ENCODE measurements at places on chromosomes 2 and 18.

DNA sequence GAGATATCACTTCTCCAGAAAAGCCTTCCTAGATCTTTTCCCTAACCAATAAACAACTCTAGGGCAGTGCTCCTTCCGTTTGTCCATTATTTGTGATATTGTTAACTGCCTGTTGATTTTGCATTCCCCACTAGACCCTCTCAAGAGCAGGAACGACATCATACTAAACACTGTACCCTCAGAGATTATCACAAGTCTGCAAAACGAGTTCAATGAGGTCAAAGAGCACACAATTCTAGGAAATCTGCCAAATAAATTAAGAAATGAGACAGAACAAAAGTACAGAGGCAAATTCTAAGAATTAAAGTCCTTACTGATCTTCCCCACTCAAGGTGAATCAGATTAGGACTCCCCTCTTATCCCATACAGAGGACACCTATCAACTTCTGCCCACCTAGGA is 7.6 kb downstream of the RTTN start:
- peak; percentile 14 for ATAC-seq

- ATAC-seq, result no peak
These were observed 4.6 kb upstream of the SERTAD2 start for GRCh38 chr2:64658269-64658668.

- ATAC-seq, result no peak
These were observed 56.2 kb upstream of the FOSL2 start for GRCh38 chr2:28336264-28336980.

DNA sequence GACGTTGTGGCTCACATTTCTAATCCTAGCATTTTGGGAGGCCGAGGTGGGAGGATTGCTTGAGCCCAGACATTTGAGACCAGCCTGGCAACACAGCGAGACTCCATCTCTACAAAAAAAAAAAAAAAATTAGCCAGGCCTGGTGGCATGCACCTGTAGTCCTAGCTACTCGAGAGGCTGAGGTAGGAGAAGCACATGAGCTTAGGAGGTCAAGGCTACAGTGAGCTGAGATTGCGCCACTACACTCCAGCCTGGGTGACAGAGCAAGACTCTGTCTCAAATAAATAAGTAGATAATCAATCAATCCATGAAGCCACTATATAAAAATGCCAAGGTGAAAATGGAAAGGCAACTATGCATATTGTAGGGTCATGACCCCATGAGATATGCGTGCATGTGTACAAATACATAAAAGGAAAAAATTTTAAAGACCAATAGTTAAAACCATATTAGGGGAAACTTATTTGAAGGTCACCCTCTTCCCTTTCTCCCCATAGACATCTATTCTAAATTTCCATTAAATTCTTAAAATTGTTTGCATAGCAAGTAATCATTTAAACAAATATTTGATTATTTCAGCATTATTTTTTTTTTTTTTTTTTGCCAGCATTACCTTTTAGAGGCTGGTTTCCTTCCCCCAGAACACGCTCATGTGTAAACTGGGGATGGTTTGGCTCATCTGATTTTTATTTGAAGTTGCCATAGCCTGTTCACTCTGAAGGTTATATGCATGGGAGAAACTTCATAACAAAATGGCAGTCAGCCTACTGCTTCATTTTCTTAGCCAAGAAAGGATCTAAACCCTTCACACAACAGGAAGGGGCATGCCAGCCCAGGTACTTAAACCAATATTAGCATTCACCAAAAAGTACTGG is 37.3 kb upstream of the TMEM247 start:
- no peak for ATAC-seq

DNA sequence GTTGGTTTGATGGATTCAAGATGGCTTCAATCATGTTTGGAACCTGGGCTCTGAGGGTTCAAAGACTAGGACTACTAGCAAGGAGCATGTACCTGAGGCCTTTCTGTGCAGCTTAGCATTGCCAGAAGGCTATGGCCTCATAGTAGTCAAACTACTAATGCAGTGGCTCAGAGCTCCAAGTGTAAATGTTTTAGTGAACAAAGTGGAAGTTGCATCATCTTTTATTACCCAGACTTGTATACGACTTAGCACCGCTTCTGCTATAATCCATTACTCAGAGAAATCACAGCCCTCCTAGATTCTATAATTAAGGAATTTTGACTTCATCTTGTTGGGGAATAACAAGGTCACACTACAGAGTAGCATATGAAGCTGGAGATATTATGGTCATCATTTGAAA is 210.5 kb downstream of the ERBB4 start:
- no peak for ATAC-seq

DNA sequence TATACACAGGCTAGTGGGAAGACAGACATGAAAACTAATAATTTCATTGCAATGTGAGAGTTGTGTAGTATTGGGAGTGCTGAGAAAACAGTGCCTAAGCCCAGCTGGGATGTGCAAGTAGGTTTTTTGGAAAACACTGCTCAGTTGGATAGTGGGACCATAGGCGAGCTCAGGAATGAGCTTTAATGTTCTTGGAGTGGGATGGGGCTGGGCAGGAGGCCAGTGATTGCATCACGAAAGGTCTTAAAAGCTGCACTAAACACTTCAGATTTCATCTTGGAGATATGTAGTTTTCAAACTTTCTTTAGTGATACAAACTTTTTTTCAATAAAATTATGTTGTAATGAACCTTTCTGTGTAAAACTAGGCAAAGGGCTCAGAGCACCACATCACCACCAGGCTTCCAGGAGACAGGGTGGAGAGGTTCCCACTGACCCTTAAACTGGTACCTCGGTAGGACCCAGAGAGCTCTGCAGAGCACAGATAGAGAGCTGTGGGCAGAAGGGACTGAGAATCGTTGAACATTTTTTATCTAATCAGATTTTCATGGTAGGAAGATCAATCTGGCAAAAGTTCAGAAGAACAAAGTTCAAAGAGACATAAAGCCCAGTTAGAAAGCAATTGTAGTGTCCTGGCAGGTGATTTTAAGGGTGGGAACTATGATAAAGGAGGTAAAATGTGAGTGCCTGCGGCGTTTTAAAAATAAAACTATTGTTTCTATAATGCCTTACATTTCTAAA is 176.2 kb downstream of the TRABD2A start:
- no peak for ATAC-seq

- ATAC-seq, result no peak
These were observed 99.2 kb upstream of the FAM237A start for GRCh38 chr2:206543073-206543472.

- ATAC-seq, result no peak
These were observed 165.4 kb upstream of the ZFP36L2 start for GRCh38 chr2:43391878-43392215.

GRCh38 chr2:61662990-61663389 is 124.8 kb upstream of the XPO1 start:
- no peak for ATAC-seq

GRCh38 chr18:56481751-56482150 is 156.6 kb downstream of the TXNL1 start:
- ATAC-seq, result no peak

DNA sequence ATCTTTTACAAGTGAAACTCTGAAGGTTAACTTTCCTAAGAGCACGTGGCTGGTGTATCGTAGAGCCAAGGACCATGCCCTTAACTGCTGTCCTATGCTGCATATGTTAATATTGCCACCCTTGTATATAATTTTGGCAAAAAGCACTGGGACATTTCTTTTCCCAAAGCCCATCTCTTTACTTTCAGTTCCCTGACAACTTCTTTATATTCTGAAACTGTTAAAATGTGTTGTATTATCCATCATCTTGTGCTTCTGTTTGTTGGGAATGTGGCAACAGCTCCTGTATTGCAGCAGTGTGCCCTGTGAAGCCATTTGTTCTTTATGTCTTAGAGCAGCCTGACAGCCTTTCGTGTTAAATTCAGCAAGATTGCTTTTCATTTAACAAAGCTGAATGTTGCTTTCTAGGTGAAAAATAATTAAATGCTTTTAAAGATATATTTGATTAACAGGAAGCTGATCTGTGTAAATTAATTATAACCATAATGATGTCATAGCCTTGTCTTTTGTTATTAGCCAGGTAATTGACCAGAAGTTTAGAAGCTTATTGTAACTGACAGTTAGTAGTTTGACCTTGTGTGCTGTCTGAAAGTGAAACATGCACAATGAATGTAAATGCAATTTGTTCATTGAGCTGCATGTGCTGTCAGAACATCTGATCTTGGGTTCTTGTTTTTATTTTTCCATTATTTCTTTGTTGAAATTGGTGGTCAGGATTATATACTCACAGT is 9.7 kb downstream of the RHBDD1 start:
- no peak for ATAC-seq

- no peak for ATAC-seq
These were observed 25.5 kb upstream of the EDAR start for GRCh38 chr2:109014476-109014875.

All from activated T-helper 17 cell treated with anti-CD3 and anti-CD28 coated beads, Interleukin-2, amount 50 U/mL, for 72 hours (primary cell).